Activated naive CD8-positive, alpha-beta T cell treated with anti-CD3 and anti-CD28 coated beads, Interleukin-2, amount 50 U/mL, for 16 hours (primary cell): ENCODE measurements at places on chromosomes 6 and 20.

DNA sequence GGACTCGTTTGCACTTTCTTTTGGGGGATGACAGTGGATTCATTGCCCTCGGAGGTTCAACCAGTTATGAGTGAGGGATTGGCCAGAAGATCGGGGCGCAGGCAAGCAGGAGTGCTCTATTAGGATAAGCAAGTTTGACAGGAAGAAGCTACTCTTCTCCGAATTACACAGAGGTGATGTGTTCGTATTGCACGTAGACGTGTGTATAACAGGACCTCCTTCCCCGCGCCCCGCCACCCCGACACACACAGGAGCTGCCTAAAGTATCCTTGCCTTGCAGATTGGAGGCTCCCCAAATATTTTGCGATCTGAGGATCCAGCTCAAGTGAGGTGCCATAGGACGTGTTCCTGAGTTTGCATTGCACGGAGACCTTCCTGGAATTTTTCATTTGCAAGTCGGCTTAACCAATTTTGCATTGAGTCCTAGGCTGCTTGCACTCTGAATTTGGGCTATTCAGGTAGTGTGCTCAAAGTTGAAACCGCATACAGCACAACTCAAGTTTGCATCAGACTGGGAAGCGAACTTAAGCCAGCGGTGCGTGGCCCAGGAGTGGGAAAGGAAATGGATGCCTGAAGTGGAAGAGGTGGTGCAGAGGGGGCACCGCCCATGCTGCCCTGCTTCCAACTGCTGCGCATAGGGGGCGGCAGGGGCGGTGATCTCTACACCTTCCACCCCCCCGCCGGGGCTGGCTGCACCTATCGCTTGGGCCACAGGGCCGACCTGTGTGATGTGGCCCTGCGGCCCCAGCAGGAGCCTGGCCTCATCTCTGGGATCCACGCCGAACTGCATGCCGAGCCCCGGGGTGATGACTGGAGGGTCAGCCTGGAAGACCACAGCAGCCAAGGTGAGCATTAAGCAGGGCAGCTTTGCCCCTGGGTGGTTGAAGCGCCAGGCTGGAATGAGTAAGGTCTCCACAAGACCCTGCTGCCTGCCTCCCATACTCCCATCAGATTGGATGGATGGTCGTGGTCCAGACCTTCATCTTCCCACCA lies 770 bp downstream of the TCF19 start:
- no peak for DNase-seq

DNA sequence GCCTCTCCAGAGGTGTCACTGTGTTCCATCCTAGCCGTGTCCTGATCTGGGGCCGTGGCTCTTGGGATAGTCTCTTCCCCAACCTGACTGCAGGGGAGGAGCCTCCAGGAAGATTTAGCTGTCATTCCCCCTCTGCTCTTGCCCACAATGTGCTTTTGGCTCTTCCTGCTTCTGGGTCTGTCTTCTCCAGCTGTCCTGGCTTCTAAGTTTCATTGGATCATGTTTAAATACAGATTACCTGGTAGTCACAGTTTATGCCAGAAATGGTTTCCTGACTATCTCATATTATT lies 139.1 kb downstream of the ZDHHC14 start:
- DNase-seq: no peak

GRCh38 chr6:17336425-17336824 lies 55.3 kb downstream of the RBM24 start:
- no peak for DNase-seq

DNA sequence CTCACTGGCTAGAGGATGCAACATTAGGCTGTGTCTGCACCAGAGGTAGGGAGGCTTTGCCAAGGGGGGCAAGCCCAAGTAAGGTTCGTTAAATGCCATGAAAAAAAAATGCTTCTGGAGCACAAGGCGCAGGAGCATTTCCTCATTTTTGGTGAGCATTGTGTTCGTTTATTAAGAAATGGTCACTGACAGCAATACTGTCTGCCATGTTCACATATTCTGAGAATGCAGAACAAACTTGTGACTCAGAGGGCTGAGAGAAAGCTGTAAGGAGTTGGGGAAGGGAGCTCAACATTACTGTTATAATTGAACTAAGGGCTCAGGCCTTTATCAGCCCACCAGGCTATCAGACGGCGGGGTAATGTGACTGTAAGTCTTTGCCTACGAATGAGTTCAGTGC lies 465.4 kb upstream of the BTBD3 start:
- DNase-seq: no peak

DNA sequence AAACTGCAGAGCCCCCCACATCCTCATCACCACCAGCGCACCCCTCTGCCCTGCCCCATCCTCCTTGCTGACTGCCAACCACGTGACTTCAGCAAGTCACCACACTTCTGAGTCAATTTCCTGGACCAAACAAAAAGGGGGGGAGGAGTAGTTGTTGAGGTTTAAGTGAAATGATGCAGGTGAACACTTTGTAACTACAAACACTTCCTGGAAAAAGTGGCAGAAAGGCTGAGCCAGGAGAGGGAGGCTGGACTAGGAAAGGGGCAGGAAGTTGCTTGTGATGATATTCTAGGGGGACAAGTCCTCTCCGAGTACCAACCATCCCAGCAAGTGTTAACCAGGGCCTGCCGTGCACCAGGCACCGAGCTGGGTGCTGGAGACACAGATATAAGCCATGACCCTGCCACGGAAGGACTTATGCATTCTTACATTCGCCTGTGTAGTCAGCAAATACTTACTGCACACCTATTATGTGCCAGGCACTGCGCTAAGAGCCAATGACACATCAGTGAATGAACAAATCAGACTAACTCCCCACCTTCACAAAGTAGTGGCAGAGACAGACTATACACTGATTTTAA lies 67.3 kb downstream of the PREX1 start:
- peak; percentile 27 for DNase-seq

GRCh38 chr6:126721581-126722160 lies 381.8 kb downstream of the CENPW start:
- no peak for DNase-seq

- no peak for DNase-seq
These were observed 165.2 kb upstream of the AGPAT4 start for GRCh38 chr6:161439093-161439492.

DNA sequence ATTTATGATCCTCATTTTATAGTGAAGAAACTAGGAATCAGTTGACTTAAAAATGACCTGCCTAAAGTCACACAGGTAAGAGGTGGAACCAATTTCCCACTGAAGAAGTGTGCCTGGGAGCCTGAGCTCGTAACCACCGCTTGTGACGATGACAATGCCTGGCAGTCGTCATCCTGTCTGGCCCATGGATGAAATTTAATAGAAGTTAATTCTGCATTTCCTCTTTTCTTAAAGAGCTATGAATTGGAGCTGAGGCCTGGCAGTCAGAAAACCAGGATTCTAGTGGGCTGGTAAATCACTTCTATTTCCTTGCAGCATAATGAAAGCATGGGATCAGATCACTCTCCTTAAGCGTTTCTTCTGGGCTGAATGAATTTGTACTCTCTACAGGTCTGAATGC lies 200.0 kb upstream of the SGK1 start:
- no peak for DNase-seq

GRCh38 chr6:103105686-103106085 lies 1712.2 kb downstream of the GRIK2 start:
- DNase-seq: no peak

GRCh38 chr20:44410583-44411019 lies 55.1 kb downstream of the HNF4A start:
- DNase-seq: no peak

- DNase-seq: no peak
These were observed 50.7 kb upstream of the SYNDIG1 start for GRCh38 chr20:24418731-24419130.

GRCh38 chr6:166664135-166664534 lies 37.1 kb upstream of the RPS6KA2 start:
- no peak for DNase-seq

GRCh38 chr6:117592983-117593759 lies 9.1 kb downstream of the GOPC start:
- DNase-seq: no peak

DNA sequence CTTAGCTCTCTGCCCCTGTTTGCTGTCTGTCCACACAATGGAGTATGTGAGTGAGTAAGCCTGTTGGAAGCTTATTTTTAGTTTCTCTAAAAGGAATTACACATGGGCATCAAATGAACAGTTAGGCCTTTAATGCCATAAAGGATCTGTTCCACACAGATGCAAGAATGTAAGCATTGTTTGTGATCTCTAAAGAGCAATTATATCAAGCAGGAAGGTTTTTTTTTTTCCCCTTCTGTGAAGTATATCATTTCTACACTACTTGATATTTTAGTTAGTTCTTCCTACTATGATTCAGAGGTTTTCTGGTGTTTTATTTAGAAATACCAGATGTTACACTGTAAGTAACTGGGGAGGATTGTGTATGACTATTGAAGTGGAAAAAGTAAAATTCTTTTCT lies 627.5 kb downstream of the COL12A1 start:
- DNase-seq: no peak

DNA sequence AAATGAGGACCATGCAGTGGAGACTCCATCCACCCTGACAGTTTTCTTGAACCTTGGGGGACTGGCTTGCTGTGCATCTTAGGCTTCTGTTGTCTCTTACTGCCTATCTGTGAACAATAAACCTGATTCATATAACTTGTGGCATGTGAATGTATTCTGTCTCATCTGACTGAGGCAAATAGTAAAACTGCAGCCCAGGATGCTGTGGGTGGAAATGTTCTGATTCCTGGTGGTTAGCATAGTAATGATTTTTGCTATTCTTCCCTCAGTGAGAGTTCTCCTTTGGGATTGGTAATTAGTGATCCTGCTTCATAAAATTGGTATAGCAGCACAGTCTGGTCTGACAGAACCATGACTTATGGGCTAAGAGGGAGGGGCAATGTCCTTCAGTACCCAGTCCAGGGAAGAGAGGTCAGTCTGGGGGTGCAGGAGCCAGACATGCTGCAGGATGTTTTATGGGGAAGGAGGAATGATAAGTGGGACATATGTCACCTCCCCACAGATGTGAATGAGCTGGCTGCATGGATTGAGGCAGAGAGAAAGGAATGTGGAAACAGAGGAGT lies 147.1 kb downstream of the OR2B2 start:
- DNase-seq: no peak

GRCh38 chr20:20487811-20488210 lies 119.9 kb downstream of the INSM1 start:
- DNase-seq: no peak

DNA sequence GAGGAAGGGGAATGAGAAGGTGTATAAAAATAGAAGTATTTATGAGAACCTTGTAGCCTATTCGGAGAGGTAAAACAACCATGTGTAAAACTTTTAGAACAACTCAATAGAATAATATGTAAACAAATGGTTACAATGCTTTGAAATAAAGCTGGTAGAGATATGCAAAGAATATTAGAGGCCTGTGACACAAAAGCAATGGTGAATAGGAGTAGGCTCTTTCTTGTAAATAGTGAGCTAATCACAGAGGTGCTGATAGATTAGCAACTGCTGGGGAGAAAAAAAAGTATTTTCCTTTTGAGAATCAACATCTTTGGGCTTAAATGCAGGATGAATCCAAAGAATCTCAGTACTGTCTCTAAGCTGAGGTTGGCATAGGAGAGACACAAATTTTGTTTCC lies 7.0 kb downstream of the TMEM200A start:
- DNase-seq: no peak

DNA sequence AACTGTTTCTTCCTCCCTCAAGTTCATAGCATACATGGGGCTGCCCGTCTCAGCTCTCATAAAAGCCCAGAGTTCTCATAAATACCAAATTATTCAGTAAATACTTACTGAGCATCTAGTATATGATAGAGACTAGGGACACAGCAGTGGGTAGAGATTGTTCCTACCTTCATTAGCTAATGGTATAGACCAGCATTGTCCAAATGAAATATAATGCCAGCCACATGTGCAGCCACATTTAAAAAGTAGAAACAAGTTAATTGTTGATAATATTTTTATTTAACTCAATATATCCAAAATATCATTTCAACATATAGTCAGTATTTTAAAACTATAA lies 1.2 kb downstream of the TTLL9 start:
- no peak for DNase-seq

- DNase-seq: no peak
These were observed 38.7 kb downstream of the IGF2R start for GRCh38 chr6:160007611-160008010.

DNA sequence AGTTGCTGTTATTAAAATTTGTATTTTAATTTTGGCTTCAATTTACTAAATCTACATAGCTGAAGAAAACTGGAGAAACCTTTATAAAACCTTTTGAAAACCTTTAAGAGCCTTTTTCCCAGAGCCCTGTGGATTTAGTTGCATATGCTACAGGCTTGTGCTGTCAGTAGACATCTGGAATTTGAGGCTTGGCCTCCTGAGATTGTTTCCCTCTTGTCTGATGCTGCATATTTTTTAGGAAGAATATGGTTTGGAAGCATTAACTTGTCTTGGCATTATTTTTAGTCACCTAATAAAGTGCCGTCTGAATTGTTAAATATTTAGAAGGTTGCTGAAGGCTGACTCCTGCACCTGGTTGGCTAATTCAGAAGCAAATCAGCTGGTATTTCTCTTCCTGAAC lies 369.4 kb downstream of the UTRN start:
- no peak for DNase-seq

DNA sequence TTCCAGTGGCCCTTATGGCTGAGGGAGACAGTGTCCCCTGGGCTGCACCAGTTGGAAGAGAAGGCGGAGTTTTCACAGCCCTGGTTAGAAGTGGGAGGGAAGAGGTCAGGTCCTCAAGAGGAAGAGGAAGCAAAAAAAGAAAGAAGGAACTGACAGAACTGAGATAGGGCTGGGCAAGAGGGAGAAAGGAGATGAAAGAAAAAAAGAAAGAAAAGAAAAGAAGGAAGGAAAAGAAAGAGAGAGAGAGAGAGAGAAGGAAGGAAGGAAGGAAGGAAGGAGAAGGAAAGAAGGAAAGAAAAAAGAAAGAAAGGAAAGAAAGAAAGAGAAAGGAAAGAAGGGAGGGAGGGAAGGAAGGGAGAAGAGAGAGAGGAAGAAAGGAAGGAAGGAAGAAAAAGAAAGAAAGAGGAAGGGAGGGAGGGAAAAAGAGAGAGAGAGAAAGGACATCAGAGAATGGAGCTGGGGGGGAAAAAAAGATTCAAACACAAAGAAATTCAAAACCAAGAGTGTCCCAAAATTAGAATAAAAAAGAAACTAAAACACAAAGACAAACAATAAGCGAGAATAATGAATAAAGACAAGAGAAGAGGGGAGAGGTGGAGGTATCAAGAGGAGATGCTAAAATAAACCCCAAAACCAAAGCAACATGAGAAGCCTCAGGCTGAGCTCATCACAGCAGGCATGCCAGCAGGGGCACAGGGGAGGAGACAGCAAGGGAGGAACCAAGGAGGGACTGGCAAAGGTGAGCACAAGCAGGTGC lies 5.3 kb upstream of the FUCA2 start:
- no peak for DNase-seq

DNA sequence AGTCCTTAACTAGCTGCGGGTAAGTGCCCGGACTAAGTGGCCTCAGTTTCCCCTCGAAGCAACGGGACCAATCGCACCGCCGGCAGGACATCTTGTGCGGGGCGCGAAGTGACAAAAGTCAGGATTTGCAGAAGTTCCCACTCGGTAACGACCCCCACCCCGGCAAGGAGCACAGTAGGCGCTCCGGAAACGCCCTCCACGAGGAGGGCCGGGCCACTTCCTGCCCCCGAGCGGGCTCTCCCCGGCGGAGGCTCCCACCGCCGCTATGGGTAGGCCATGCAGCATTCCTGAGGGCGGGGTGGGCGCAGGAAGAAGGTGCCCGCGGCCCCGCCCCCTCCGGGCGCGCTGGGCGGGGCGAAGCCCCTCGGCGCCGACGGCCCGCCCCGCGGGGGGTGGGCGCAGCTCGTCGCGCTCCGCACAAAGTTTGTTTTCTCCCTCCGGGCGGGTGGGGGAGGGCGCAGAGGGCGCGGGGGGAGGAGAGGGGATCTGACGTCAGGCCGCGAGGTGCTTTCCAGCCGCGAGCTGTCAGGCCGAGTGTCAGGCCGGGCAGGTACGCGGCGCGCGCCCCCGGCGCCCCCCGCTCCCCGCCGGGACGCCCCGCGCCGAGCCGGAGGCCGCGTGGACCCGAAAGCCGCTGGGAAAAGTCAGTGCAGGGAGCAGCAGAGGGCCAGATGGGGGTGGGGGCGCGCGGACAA lies at the start of gene TGIF2:
TGIF2 (plus strand) TSS at position 495 of the 695 bp plus-strand sequence. CDS start 5,178 bp downstream, outside the sequence.
- peak; percentile 83 for DNase-seq
